ENCODE measurements at places on chromosomes 7 and 10. TPM values are rescaled to one million over a fixed set of nuclear protein-coding genes. Genes with fewer than 3 reads are reported as not detected.

The JAKMIP3 gene
- not detected for total RNA-seq

The PDIA4 gene
- total RNA-seq = 70.6 TPM

- DNase-seq = no peak
Observed at GRCh38 chr7:48959676-48960075, 35.3 kb downstream of the CDC14C start.

DNA sequence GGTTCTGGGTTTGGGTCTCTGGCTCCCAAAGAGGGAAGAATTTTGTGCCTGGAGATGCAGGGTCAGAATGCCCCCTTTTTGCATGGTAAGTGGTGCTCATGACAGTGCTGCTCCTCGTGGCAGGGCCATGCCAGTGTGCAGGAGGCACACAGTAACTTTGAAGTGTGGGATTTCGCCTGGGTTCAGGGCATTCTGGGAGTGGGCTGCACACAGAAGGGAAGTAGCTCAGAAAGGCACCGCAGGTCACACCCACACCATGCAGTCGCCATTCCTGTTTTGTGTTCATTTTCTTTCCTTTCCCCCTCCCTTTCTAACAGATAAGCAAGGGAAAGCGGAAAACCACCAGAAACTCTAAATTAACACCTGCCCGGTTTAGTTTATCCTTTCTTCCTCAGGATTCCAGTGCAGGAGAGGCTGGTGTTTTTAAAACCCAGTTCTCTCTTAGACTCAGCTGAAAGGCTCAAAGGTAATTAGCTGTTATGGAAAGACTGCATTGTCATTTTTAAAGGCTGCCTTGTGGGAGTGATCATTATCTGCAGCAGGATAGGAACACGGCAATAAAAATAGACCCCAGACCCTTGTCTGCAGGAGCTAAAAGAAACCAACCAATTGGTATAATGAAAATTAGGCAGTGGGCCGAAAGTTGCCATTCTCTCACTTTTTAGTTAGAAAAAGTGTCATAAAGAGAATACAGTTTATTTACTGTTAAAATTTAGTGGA lies 50.2 kb downstream of the EEPD1 start:
- DNase-seq = no peak
